NCI-H1930 (cell line): ENCODE measurements at places on chromosomes 6 and 20.

DNA sequence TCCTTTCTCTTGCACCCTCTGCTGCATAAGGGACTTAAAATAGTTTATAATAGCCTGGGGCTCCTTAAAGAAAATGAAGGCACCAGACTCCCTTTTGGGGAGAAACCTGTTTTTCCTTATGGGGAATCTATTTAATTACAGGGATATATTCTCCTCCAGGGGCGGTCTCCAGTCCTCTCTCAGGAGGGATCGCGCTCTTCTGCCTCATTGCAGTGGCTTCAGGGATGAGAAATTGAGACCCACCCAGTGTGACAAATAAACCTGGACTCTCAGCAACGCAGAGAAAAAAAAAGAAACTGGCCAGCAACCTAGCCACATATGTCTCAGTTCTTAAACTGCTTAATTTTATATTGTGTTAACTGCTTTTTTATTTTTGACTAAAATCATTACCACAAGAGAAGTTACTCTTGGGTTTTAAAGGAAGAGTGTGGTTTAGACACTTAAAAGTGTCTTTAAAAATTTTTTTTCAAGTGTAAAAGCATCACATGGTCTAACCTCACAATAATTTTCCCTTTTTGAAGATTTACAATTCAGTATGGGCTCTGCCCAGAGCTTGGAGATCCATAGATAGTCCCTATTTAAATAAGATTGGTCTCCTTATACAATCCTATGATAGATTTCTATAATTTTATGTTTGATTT is 11.7 kb upstream of the GOPC start:
- DNase-seq: no peak

DNA sequence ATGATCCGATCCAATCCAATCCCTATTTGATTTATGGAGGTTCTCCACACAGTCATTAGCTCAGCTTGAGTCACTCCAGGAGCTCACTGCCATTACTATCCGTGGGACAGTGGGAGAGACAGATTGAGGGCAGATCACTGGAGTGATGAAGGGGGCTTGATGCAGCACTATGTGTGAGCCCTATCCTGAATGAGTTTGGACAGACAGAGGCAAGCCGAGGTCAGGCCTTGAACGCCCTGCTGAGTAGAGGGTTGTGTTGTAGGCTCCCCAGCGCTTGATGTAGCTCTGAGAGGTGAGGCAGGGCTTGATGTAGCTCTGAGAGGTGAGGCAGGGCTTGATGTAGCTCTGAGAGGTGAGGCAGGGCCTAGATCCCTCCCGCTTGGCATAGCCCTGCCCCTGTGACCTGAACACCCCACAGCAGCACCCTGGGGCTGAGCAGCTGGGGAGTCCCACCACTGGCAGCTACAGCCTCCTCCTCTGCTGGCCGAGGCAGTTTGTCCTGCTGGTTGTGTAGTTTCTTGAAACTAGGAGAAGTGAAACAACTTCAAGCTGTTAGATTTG is 58.7 kb downstream of the ZFAND3 start:
- DNase-seq: no peak

GRCh38 chr6:158646023-158646910 is 1.7 kb upstream of the DYNLT1 start:
- DNase-seq: no peak

- no peak for DNase-seq
These were observed 345.0 kb downstream of the QKI start for GRCh38 chr6:163759542-163759941.

DNA sequence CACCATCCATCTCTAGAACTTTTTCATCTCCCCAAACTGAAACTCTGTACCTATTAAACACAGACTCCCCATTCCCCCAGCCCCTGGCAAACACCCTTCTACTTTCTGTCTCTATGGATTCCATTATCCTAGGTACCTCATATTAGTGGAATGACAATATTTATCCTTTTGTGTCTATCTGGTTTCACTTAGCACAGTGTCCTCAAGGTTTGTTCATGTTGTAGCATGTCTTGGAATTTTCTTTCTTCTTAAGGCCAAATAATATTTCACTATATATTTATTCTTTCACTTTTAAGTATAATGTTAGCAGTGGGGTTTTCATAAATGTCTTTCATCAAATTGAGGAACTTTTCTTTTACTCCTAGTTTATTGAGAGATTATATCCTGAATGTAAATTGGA is 56.8 kb upstream of the DSP start:
- no peak for DNase-seq

DNA sequence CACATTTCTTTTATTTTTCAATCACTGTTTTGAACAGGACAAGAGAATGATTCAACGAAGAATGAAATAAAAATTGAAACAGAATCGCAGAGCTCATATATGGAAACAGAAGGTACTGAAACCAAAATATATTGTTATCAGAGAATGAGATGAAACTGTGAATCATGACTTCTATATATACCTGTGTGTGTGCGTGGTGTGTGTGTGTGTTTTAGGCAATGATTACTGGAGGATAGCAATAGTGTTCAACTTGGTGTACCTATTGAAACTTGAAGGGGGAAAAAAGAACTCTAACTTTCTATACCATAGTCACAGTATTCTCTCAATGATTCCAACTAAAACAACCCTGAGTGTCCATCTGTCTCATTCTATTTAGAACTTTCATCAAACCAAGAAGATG is 586.6 kb downstream of the KIF16B start:
- DNase-seq: no peak

DNA sequence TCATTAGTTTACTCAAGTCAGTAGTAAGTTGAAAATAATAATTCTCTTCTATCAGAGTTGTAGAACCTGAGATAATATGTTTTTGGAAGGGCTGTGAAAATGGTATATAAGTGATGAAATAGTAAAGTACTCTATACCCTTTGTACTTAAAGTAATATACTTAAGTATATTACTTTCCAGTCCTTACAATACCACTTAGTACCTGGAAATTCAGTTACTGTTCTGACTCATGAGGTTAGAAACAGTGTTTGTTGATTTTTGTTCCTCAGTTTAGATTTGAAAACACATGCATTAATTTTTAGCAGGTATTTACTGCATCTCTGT is 10.1 kb downstream of the TULP4 start:
- no peak for DNase-seq

DNA sequence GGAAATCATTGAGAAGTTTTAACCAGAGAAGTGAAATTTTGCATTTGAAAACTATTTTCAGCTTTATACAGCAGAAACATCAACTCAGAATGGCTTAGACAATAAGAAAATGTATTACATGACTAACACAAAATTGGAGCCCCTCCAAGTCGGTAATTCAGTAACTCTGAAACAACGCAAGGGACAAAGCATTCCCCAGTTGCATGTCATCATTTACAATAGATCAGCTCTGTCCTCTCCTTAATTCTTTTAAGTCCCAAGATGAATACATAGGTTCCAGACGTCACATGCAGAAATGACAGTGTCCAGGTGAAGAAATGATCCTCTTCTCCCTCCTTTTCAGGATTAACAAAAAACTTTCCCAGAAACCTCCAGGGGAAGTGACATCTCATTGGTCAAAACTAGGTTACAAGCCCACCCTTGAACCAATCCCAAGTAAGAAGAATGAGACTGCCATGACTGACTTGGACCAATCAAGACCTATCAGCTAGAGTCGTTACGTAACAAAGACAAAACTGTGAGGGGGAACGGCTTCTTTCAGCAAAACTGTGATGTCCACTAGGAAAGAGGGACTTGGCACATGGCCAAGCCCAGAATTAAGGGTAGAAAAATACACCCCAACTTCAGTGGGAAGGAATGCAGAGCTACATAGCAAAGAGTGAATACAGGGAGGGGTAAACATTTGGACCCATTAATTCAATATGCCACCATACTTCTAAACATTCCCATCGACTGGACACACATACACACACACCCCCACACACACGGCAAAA is 149.8 kb upstream of the PRND start:
- DNase-seq: no peak

- DNase-seq: no peak
These were observed 8.3 kb upstream of the PDE10A start for GRCh38 chr6:165671222-165671768.

- DNase-seq: no peak
These were observed 259.6 kb downstream of the FOXC1 start for GRCh38 chr6:1869308-1869707.

DNA sequence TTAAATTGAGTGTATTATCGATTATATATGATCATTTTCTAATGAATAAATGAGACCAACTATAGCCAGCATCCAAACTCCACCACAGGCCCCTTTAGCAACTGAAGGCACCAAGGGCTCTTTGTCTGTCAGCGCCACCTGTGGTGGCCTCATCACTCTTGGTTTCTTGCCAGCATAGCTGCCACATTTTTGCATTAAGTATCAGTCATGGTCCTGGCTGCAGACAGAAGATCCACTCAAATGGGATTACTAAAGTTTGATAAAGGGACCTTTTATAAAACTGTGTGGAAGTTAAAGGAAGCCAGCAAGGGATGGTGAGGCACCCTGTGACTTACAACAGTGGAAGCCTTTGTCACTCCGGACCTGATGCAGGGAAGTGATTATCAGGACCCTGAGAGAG is 162.9 kb downstream of the C6orf118 start:
- DNase-seq: no peak

DNA sequence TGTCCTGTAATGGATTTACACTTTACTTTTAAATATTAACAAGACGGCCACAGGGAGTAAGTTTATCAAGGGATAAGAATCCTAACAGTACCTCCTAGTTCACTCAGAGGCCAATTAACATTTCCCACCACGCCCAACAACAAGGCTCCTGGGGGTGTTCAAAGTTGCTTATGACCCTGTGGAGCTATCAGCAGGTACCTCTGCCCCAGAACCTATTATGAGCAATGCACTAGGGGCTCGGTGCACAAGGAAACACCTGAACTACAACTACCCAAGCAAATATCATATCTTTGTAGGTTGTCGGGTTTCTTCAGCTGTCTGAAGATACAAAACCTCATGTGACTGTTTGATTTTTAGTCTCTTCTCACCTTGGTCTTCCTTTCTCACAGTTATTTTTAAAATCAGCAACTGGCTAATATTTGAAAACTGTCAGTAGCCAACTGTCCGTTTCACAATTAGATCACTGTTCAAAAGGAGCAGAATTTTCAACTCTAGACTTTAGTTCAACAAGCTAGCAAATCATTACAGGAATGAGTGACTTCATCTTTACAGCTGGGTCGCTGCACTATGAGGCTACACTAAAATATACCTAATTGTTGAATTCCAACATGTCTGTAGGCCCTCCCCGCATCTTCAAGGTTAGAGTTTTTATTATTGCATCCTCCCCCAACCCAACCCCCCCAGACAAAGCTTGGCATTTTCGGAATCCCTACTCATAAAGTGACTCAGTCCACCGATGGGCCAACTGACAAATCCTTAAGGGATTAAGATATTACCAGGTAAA is 38.1 kb downstream of the B4GALT5 start:
- DNase-seq: no peak

DNA sequence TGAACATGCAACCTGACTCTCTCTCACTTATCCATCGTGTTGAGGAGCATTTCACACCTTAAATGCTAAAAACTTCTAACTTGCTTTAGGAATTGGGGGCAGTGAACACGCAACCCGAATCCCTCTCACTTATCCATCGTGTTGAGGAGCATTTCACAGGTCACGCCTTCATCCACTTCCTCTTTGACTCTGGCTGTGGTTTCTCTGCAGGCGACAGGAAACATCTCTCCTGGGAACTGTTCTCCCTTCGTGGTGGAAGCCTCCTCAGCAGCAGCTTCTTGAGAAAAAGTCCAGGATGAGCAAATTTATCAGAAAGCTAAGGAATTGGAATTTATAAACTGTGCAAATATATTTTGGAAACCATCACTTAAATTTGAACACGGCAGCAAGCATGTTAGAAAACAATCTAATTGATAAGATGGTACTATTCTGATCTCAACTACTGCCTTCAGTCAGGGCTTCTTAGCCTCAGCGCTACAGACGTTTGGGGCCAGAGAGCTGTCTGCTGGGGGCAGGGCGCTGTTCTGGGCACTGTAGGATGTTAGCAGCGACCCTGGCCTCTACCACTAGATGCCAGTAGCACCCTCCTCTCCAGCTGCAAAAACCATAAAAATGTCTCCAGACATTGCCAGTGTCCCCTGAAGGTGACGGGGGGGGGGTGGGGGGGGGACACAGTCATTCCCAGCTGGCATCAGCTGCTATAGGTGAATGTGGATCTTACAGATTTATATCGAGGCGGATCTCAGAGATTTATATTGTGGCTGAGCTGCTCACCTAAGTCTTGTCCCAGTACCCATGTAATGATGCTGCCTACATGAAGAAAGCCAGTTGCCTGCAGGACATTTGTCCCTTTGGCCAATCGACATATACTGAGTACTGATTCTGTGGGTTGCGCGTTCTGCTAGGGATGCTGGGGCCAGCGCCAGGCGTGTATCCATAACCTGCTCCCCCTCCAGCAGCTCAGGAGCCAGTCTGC is 26.2 kb downstream of the CTCFL start:
- no peak for DNase-seq
